ENCODE measurements at places on chromosomes 4 and X.

- no peak for DNase-seq
Measured at GRCh38 chr4:146095860-146096259, 79.7 kb upstream of the LSM6 start.

DNA sequence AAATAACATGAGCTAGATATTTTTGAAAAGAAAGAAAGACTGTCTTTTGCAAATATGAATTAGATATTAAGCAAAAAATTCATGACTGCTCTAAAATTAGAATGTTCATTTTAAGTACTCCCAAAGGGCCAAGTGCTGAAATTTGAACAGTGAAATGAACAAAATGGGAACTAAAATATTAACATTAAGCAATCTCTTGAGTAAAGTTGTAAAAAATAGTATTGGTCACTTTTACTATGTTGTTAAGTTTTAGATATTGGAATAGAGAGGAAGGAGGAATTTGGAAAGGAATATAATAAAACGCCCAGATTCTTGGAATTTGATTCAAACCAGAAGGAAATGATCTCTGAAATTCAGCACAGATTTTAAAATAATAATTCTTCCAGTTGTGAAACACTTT is 125.9 kb upstream of the ANK2 start:
- no peak for DNase-seq

DNA sequence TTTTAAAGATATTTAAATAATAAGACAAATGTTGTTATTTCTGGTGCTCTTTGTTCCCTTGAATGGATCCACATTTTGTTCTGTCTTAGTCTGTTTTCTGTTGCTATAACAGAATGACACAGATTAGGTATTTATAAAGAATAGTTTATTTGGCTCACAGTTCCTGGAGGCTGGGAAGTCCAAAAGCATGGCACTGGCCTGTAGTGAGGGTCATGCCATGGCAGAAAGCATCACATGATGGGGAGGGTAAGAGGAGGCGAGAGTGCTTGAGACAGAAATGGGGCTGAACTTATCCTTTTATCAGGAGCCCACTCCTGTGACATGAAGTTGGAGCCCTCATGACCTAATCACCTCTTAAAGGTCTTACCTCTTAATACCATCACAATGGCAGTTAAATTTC is 38.2 kb downstream of the KIAA0232 start:
- no peak for DNase-seq

DNA sequence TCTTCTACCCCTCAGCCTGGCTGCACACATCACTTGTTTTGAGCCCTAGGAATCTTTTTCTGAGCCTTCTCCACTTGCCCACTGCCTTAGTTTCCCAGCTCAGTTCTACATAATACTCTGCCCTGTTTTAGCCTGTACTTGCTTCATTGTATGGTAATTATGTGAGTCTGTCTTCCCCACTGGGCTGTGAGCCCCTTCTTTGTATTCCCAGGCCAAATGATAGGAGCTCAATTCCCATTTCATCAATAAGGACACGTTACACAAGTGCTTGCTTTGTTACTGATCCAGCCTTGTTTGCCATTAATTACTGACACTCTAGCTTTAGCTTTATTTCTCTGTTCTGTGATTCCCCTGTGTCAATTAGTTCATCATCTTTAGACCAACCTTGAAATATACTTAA is 28.1 kb downstream of the KIT start:
- DNase-seq, result no peak

- DNase-seq, result no peak
Measured at GRCh38 chr4:139986689-139987501, 167.1 kb downstream of the MAML3 start.

DNA sequence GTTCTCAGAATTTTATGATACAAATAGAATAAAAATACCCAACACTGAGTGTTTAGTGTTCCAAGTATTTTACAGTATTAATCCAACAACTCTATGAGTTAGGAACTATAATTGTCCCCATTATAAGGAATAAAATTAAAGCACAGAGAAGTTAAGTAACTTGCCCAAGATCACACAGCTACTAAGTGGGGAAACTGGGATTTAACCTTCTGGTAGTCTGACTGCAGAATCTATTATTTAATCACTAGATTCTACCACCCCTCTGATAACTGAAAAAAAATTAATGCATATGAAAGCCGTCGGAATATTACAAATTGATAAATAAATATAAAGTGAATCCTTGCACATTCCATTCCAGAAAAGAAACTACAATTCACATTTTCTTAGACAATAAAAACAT is 5.7 kb upstream of the NKX6-1 start:
- no peak for DNase-seq

GRCh38 chr4:147596981-147597380 is 20.2 kb upstream of the TMEM184C start:
- DNase-seq, result peak; percentile 82

DNA sequence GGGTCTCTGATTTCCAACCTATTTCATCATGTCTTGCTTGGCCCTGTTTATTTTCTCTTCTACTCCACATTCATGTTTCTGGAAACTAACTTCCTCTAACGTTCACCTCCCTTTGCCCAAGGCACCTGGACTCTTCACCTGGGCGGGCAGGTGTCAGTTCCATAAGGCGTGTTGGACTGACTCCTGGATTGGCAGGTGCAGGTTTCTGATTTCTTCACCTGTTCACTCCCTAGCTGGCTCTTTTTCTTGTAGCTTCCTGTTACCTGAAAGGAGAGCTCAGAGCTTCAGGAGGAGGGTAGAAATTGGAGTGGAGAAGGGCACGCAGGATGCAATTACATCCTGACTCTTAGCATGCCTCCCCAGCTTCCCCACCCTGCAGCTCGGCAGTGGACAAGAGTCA is 350.8 kb upstream of the KLF3 start:
- no peak for DNase-seq

DNA sequence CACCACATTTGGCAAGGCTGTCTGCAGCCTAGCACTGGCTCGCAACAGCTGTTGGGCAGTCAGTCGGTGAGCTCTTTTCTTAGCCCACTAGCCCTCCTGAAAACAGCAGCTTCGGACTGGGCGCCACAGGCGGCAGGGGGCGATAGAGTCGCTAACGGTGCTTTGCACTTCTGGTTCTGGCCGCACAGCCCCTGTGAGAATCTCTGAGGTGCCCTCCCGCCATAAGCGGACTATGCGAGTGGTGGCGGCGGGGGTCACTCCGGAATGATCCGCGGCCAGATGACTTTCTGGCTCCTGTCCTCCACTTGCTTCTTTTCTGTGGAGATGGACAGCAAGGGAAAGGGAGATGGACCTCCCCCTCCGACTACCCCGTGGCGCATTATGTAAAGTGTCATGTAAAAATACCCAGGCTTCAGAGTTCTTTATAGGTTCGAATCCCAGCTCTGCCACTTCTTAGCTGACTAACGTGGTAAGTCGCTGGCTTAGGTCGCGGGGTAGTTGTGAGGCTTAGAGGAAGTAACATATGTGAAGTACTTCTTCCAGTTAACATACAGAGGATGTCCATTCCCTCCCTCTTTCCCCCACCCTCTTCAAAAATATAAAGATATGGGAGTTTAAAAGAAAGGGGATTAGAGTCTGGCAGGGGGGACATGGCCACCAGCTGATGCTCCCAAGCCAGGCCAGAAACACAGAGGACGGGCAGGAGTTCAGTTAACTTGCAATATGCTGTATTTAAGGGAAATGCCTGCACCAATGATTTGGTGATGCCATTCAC is 11.0 kb downstream of the ARHGAP36 start:
- peak; percentile 1 for DNase-seq
